ENCODE measurements at places on chromosomes 12 and 14.

- no peak for DNase-seq
These were observed 19.8 kb upstream of the TESC start for GRCh38 chr12:117118838-117119591.

DNA sequence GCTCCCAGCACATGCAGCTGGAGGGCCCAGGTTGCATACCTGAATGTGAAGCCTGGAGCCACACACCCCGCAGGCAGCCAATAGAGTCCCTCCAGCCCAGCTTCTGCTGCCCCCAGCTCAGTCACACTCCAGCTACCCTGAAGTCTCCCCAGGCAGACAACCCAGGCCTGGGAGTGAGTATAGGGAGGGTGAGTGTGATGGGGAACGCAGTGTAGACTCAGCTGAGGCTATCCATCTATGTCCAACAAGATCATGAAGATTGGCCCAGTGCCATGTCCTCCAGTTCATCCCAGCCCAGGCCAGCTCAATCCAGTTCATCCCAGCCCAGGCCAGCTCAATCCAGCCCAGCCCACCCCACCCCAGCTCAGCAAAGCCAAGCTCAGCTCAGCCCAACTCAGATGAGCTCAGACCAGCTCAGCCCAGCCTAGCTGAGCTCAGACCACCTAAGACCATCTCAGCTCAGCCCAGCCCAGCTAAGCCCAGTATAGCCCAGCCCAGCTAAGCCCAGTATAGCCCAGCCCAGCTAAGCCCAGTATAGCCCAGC is 330.4 kb downstream of the TMEM121 start:
- peak; percentile 30 for DNase-seq

- no peak for DNase-seq
These were observed 108.5 kb downstream of the SCARB1 start for GRCh38 chr12:124754949-124755800.

GRCh38 chr14:33754261-33754660 is 196.6 kb downstream of the EGLN3 start:
- DNase-seq: no peak

DNA sequence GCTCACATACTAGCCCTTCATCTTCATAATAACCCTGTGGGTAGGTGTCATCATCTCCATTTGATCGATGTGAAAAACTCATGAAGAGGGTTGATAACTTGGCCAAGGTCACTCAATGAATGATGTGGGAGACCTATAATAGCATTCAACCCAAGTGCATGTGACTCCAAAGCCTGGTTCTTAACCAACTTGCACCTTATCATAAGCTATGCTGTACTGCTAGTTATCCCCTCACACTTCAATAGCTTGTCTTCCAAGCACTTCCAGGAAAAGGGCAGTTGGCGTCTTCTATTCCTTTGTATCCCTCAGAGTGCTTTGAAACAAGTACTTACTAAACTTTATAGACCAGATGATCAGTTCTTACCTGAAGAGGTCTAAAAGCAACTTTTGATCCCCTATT is 15.2 kb downstream of the VIPAS39 start:
- no peak for DNase-seq

- DNase-seq: no peak
These were observed 82.6 kb upstream of the TRAF3 start for GRCh38 chr14:102694530-102695166.

DNA sequence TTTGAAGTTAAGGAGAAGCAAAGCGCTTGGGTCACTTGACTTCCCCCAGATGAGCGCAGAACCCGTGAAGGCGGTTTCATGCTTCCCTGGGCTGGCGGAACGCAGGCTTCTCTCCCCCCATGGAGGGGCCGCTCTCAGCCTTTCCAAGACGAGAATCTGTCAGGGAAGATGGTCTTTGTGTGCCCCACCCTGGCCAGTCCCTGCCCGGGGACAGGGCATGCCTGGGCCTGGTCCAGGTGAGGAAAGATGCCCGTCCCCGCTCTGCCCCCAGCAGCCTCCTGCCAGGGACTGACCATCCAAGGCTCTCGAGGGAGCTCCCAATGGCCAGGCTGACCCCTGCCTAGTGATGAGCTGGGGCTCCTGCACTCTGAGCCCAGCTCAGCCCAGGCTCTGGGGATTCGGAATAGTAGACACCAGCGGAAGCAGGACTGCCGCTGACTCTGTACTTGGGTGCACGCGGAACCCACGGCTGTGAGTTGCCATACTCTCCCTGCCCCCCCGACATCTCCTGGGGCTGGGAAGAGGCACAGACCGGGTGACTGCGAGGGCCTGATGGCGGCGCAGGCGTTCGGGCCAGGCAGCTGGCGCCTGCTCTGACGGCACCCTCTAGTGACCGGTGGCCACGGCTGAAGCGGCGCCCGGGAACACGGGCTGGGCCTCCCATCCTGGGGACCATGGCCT is 142.2 kb upstream of the FKBP4 start:
- no peak for DNase-seq

- DNase-seq: no peak
These were observed 6.7 kb downstream of the CIT start for GRCh38 chr12:119870457-119870856.

All from activated T-cell treated with anti-CD3 and anti-CD28 coated beads, Interleukin-2, amount 50 U/mL, for 24 hours (primary cell).